ENCODE measurements at places on chromosomes 4 and X. TPM values are rescaled to one million over a fixed set of nuclear protein-coding genes. Genes with fewer than 3 reads are reported as not detected.

GRCh38 chr4:116599859-116600258 lies 485.5 kb downstream of the TRAM1L1 start:
- H3K36me3 ChIP-seq, result no peaks in the 10 kb centered on the region
- no peak overlapping the region for H3K27ac ChIP-seq
- H3K4me3 ChIP-seq, result no peak overlapping the region
- no peaks in the 10 kb centered on the region for H3K27me3 ChIP-seq
- peak; percentile 52 for DNase-seq
- no peaks in the 10 kb centered on the region for H3K4me1 ChIP-seq

Gene BTK
- total RNA-seq, result 0.31 TPM

Gene ZMAT1
- total RNA-seq, result 1.5 TPM

GRCh38 chr4:169096221-169096620 lies 86.2 kb upstream of the CBR4 start:
- no peak overlapping the region for H3K27ac ChIP-seq
- H3K4me1 ChIP-seq, result 0 out of 2 replicates have a peak, but pooled peaks cover 4% of the 10 kb centered on the region
- DNase-seq, result no peak
- no peaks in the 10 kb centered on the region for H3K27me3 ChIP-seq
- H3K4me3 ChIP-seq, result no peak overlapping the region

DNA sequence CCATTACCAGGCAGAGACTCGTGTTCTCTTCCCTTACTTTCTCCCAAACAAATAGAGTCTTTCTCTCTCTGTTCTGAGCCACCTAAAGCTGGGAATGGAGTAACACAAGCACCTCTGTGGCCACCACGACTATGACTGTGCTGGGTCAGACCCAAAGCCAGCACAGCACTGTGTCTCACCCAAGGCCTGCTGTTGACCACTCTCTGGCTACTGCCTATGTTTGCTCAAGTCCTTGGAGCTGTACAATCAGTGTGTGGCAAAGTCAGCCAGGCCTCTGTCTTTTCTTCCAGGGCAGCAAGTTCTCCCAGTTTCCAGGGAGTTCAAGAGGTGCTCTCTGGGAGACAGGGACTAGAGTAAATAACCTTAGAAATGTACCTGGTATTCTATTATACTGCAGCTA lies 239.4 kb downstream of the FAM47A start:
- H3K4me3 ChIP-seq, result no peak overlapping the region
- H3K4me1 ChIP-seq, result no peaks in the 10 kb centered on the region
- no peaks in the 10 kb centered on the region for H3K36me3 ChIP-seq
- no peak for DNase-seq
- H3K27ac ChIP-seq, result no peak overlapping the region

GRCh38 chrX:16033331-16033730 lies 90.0 kb upstream of the GRPR start:
- no peak overlapping the region for H3K27ac ChIP-seq
- H3K4me3 ChIP-seq, result no peak overlapping the region
- no peak for DNase-seq
- H3K27me3 ChIP-seq, result no peaks in the 10 kb centered on the region

- peaks cover 50% of the 10 kb centered on the region for H3K4me1 ChIP-seq
- DNase-seq, result no peak
- H3K36me3 ChIP-seq, result no peaks in the 10 kb centered on the region
- no peak overlapping the region for H3K27ac ChIP-seq
- H3K27me3 ChIP-seq, result no peaks in the 10 kb centered on the region
These were observed 26.5 kb downstream of the GALNT7 start for GRCh38 chr4:173195109-173195508.

Measured in GM23338 (cell line).